Lower lobe of right lung (tissue), 2 donors: ENCODE measurements at places on chromosomes 7 and 10. TPM values are rescaled to one million over a fixed set of nuclear protein-coding genes. Genes with fewer than 3 reads are reported as not detected.

AGAP5 gene
- total RNA-seq, result 9.1 TPM

DNA sequence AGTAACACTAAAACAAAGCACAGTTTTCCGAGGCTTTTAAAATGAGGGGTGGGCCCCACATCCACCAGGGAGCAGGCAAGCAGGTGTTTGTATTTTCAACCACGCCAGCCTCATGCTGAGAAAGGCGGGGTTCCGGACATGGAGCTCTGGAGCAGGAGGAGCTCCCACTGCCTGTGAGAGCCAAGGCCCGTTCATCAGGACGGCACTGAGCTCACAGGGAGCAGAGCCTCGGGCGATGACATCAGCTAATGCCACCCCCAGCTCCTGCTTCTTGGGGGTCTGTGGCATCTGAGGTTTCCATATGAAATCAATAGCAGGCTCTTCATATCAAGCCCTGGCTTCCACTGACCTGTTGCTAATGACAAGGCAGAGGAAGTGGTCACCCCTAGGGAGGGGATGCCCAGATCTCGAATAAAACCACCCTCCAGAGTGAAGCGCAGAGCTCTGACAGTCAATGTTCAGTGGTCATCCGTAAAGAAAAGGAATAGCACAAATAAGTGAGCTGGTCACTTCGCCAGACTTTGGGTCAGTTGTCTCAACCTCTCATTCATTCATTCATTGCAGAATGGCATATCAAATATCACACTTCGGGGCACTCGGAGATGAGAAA lies 89.1 kb downstream of the TNS3 start:
- DNase-seq, result no peak

ABCB1 gene
- 4.3 TPM for total RNA-seq

GRCh38 chr10:24149640-24150039 lies 59.3 kb upstream of the KIAA1217 start:
- no peak for DNase-seq

GRCh38 chr10:14250496-14251076 lies 80.1 kb downstream of the FRMD4A start:
- DNase-seq, result no peak

GRCh38 chr10:2981361-2981801 lies 86.0 kb upstream of the PFKP start:
- DNase-seq, result no peak

TRIM73 gene
- total RNA-seq, result 5.6 TPM

- DNase-seq, result no peak
Measured at GRCh38 chr10:101043363-101043707, 12.3 kb downstream of the SFXN3 start.

PPP1R3A gene
- 0.24 TPM for total RNA-seq

- DNase-seq, result no peak
Measured at GRCh38 chr7:84081973-84082522, 112.5 kb downstream of the SEMA3A start.

STAG3 gene
- total RNA-seq, result 4.1 TPM

PNLIPRP1 gene
- total RNA-seq, result not detected

GRCh38 chr10:124534231-124534798 lies 72.7 kb downstream of the LHPP start:
- peak; percentile 62 for DNase-seq

DNA sequence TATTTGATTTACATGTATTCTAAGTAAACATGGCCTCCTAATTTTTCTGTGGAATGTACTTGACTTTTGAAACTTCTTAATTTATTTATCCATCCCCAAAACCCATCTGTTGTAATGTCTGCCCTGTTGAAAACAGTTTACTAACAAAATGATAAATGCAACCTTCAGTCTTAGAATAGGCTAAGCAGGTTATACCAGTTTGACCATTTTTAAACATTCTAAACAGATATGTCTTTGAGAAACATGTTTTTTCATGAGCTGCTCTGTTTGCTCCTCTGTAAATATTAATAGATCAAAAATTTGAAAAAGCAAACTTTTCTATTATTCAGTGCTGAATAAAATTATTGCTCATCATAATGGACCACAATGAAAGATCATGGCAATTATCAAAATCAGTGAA lies 33.4 kb upstream of the NRBF2 start:
- DNase-seq, result no peak

DNA sequence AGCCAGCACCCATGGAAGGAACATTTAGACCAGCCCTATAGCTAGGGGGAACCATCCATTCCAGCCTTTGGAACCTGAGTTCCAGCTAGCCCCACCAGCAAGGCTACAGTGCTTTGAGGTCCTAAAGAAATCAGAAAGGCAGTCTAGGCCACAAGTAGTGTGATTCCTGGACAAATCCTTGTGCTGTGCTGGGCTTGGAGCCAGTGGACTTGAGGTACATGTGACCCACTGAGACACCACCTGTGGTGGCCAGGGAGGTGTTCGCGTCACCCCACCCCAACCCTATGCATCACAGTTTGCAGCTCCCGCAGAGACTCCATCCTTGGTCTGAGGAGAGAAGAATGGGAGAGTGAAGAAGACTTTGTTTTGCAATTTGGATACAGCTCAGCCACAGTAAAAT lies 31.8 kb downstream of the ZNF277 start:
- DNase-seq, result no peak

DNA sequence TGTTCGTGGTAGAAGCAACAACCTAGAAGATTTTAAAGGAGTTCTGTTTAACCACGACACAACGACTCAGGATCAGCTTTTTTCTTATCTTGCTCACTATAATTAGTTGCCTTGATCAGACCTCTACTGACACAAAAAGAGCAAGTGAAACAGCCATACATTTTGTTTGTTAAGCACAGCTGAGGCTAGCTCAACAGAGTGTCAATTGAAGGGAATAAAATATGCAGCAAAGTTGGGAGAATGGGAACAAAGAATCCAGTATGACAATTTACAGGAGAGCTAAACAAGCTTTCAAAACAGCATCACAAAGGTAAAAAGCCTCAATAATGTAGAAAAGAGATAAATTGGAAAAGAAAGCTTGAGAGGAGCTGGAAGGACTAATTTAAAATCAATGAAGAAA lies 40.5 kb upstream of the HERPUD2 start:
- DNase-seq, result no peak
